ENCODE measurements at places on chromosomes 2 and 18.

GRCh38 chr2:24354395-24354794 lies 5.9 kb downstream of the ITSN2 start:
- no peak for DNase-seq

DNA sequence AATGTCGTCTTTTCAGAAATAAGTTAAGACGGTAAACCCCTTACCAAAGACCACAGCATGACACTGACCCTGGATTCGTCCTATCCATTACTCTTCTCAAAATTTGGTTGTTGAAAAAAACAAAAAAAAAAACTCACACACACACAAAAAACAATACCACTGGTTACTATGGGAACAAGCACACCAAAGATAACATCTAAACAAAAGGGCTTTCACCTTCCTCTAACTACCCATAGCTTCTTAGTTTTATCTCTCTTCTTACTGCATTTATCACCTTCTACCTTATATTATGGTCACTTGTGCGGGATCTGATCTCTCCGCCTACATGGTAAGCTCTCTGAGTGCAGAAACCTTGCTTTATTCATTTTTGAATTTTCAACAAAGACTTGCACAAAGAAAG lies 192.7 kb downstream of the STK39 start:
- no peak for DNase-seq

- DNase-seq, result no peak
These were observed 29.2 kb upstream of the ZDBF2 start for GRCh38 chr2:206245265-206245672.

DNA sequence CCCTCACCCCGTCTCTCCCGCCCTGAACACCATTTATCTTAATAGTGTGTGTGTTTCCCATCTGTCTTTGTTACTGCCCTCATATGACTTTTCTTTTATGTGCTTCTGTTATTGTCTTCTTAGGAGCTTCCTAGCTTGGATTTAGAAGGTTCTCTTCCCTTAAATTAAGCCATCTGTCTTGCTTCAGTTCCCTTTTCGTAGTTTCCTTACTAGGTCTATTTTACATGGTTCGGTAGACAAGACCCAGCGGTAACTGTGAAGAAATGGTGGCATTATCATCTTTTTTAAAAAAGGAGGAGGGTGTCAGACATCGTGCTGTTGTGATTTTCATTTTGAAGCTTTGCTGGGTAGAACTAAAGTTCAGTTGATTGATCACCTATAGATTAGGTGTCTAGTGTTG lies 10.3 kb downstream of the NCK2 start:
- no peak for DNase-seq

DNA sequence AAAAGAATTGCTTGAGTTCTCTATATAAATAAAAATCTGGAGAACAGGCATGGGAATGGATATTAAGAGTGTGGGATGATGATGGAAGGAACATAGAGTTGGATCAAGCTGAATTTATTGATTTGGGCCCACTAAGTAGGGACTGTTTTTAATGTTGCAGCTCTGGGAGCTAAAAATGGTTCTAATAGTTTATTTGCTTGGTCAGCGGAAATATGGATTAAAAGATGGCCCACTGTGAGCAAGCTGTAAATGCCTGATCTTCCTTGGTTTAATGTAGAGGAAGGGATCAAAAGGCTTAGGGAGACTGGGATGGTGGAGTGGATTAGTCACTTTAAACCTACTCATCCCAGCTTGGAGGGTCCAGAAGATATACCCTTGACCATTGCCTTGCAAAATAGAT lies 429.4 kb upstream of the NXPH2 start:
- DNase-seq, result no peak

- DNase-seq, result no peak
These were observed 39.1 kb downstream of the FBXO11 start for GRCh38 chr2:47867205-47867604.

DNA sequence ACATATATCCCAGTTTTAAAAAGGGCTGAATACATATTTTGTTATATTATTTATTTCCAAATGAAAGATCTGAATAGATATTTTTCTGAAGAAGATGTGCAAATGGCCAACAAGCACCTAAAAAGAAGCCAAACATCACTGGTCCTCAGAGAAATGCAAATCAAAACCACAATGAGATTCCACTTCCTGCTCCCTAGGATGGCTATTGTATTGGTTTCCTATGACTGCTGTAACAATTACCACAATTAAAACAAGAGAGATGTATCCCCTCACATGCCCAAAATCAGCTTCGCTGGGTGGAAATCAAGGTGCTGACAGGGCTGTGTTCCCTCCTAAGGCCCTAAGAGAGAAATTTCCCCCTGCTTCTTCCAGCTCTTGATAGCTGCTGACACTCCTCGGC lies 23.2 kb downstream of the ABCB11 start:
- no peak for DNase-seq

DNA sequence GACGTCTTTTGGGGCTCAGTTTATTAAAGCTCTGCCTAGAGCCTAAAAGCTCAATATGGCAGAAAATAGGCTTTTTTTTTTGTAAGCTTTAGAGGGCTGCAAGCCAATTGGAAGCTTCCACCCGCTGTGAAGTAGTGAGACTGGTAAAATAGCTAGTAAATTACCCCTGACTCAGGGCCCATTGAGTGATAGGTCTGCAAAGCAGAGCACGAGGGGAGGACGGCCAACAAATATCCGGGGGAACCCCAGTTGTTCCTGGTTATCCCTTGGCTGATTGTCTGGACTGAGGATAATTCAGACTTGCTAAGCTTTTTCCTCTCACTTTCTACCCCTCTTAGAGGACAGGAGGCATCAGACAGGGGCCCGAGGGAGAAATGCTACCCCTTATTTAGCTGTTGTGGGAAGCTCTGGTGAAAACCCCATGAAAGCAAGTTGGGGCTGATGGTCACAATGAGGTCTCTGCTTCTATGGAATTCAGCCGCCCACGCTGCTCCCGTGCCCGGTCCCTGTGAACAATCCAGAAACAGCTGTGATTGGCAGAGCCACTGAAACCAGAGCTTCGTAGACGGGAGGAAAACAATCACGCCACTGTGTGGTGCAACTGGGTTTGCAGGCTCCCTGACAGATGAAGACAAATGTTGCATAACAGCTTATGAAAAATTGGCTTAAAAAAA lies 141.9 kb upstream of the LGALSL start:
- no peak for DNase-seq

- no peak for DNase-seq
These were observed 193.4 kb upstream of the HDAC4 start for GRCh38 chr2:239594019-239594771.

- DNase-seq, result no peak
These were observed 48.5 kb downstream of the ANKRD12 start for GRCh38 chr18:9184998-9185613.

- no peak for DNase-seq
These were observed 2.4 kb downstream of the LRRFIP1 start for GRCh38 chr2:237629739-237630138.

GRCh38 chr2:10240911-10241610 lies 61.6 kb upstream of the HPCAL1 start:
- DNase-seq, result no peak

DNA sequence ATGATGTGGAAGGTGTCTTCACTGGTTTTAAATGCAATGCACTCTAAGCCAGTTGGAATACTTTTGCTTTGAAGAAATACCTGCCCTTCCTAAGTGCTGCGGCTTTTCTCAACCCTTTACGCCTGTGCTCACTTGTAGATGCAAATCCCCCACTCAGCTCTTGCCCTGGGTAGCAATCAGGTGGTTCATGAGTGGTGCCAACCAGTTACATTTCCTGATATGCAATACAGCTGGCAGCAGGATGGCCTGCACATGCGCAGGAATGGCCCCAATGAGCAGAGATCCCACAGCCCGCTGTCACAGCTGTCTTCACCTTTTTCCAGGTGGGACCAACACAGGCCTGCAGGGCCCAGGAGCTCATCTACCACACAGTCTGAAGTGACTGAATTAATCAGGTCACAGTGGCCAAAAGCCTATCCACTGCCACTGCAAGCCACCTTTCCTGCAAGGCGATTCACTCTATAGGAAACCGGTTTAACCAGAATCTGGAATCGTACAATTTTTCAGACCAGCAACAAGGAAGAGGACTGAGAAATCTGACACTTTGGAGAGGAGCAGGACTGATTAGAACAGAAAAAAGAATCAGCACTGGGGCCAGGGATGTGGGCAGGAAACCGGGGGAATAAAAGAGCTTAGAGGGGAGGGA lies 247.8 kb downstream of the MYT1L start:
- DNase-seq, result no peak

DNA sequence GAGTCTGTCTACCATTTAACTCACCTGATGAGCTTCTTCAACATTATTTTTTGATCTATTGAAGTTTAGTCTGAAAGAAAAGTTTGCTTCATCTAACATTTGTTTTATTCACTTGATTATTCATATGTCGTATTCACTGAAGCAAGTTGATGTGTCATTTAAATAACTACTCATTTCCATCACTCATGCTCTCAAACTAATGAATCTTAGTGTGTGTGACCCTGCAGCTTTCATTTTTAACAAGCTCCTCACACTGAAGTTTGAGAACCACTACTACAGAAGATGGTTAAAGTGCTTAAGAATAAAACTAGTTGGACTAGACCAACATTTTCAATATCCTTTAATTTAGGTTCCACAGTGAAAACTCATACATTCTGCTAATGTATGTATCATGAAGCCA lies 1.8 kb upstream of the ABI2 start:
- DNase-seq, result no peak

DNA sequence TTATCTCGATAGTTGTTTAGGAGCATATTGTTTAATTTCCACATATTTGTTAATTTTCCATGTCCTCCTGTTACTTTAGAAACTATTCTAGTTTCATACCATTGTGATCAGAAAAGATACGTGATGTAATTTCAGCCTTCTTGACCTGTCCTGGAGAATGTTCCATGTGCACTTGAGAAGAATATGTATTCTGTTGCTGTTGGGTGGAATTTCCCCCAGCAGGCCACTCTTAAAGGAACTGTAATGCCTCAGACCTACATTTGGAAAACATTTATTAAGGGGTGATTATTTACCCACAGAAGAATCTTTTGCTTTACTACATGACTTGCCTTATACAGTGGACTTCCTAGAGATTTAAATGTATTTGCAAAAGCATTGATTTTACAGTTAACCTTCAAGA lies 55.5 kb downstream of the LIMS1 start:
- DNase-seq, result no peak

DNA sequence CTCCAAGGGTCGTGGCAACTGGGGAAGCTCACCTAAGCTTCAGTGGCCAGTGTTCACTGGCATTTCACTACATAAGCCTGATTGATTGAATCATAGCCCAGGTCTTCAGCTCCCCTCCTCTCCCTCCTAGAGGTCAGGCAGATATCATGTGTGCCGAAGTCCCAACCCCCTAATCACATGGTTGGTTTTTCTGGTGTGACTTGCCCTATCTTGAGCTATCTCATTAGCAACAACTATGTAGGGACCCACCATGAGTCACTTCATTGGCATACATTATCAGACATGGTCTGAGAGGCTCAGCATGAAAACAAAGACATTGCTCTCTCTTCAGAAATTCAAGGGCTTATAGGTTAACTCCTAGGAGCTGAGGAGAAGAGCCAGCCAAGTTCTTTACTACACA lies 76.8 kb downstream of the LYPD1 start:
- DNase-seq, result no peak

- DNase-seq, result no peak
These were observed 6.0 kb upstream of the DTNA start for GRCh38 chr18:34704074-34704473.

DNA sequence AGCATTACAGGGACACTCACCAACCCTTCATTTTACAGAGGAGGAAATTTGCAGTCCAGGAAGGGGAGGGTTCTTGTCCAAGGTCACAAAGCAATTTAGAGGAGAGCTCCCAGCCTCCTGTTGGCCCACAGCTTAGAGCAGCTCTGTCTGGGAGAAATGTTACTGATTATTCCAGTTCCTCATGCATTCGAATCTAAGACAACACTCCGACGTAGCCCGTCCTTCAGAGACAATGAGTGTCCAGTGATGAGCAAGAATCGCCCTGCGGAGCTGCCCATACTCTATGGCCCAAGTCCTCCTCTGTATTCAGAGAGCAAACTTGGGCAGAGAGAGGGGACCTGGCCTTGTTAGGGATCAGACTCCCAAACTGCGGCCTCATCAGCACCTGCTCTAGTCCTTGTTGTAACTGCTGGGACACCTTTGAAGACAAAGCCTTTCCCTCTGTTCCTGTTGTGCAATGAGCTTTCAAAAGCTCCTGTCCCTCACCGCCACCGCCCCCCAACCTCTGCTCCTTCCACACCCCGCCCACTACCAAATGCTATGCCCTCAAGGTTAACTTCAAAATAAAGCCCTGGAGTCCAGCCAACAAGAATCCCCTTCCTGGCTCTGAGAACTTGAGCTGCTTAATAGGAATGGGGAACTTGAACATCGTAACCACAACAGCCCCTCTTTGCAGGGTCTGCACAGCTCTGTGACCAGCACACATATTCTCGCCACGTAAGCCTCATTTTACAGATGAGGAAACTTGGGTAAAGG lies 234.8 kb upstream of the SMAD2 start:
- DNase-seq, result no peak

GRCh38 chr2:22880161-22880560 lies 504.8 kb upstream of the KLHL29 start:
- DNase-seq, result no peak

GRCh38 chr2:26769089-26769761 lies 5.1 kb downstream of the SLC35F6 start:
- DNase-seq, result no peak

DNA sequence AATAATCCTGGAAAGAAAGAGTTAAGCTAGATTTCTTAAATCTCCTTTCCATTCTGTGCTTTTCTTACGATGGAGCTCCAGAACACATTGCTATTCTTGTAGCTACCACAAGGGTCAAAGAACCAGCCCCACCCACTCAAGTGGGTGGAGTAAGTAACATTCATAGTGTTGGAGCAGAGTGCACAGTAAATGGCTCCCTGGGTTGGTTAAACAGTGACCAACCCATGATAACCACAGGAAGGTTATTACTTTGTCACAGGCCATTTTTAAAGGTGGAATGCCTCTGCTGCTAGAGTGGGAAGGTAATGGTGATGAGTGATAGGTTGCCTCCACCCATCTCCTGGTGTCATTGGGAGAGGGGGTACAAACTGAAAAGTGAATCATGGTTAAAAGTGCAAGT lies 13.9 kb downstream of the ARPC2 start:
- DNase-seq, result no peak

DNA sequence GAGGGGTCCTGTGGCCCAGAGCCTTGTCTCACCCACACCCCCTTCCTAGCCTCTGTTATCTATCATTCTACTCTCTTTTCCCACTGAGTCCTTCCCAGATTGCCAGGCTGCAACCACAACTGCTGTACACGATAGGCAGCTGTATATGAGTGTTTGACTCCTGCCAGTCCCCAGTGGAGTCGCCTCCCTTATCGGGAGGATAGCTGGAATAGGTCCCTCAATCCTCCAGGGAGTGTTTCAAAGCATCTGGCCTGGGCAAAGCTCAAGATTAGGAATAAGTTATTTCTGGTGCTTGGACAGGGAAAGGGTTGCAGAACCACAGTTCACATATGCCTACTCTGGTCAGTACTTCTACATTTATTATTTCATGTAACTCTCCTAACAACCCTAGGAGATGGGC lies 4.8 kb downstream of the MSGN1 start:
- DNase-seq, result no peak

GRCh38 chr18:63795606-63796005 lies 20.4 kb downstream of the SERPINB7 start:
- DNase-seq, result no peak
